Natural killer cell (primary cell): ENCODE measurements at places on chromosomes 12 and 14. TPM values are rescaled to one million over a fixed set of nuclear protein-coding genes. Genes with fewer than 3 reads are reported as not detected.

Gene DAD1
- 79.5 TPM for total RNA-seq

GRCh38 chr12:124388038-124388671 is 93.3 kb downstream of the RFLNA start:
- DNase-seq, result no peak

Gene EMP1
- 4.3 TPM for total RNA-seq

GRCh38 chr12:56781726-56782125 is 18.6 kb downstream of the HSD17B6 start:
- DNase-seq, result no peak

Gene RNASE7
- total RNA-seq, result not detected
